ENCODE measurements at places on chromosomes 12 and 14.

GRCh38 chr14:45891417-45892080 lies 638.5 kb upstream of the MIS18BP1 start:
- DNase-seq, result no peak

GRCh38 chr12:52168019-52168717 lies 23.6 kb downstream of the KRT80 start:
- DNase-seq, result no peak

- DNase-seq, result no peak
These were observed 99.1 kb upstream of the CCND2 start for GRCh38 chr12:4174417-4174816.

DNA sequence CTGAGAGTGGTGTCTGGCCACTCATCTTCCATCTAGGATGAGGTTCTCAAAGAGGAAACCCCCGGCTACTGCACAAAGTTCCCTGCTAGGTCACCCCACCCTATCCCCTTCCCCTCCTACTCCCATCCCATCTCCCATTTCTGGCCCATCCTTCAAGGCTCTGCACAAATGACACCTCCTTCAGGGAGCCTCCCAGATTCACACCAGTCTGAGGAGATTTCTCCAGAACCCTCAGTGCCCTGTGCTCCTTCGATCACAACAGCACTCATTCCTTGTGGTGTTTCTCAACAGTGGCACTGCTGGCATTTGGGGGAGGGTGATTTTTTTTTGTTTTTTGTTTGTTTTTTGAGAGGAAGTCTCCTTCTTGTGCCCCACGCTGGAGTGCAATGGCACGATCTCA lies 2.9 kb downstream of the CAMKK2 start:
- no peak for DNase-seq

GRCh38 chr14:105709281-105710118 lies 183.1 kb downstream of the TMEM121 start:
- DNase-seq, result no peak

DNA sequence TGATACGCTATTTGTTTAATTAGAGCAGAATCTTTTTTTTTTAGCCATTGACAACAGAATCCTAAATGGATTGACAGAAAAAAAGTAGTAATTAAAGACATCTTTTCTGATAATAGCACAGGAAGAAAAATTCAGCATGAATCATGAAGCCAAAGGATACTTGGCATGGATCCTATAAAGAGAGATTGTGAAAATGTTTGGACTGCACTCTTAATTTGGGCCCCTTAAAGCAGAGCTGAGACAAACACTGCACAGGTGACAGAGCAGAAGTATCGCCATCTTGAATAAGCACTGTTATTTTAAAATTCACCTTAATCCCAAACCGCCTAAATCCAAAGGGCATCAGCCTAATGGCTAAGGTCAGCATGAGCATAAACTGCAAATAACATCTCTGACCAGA lies 48.8 kb upstream of the SEL1L start:
- no peak for DNase-seq

- DNase-seq, result no peak
These were observed 3.5 kb downstream of the HMGA2 start for GRCh38 chr12:65827827-65828231.

GRCh38 chr12:1553536-1553935 lies 40.8 kb downstream of the FBXL14 start:
- no peak for DNase-seq

DNA sequence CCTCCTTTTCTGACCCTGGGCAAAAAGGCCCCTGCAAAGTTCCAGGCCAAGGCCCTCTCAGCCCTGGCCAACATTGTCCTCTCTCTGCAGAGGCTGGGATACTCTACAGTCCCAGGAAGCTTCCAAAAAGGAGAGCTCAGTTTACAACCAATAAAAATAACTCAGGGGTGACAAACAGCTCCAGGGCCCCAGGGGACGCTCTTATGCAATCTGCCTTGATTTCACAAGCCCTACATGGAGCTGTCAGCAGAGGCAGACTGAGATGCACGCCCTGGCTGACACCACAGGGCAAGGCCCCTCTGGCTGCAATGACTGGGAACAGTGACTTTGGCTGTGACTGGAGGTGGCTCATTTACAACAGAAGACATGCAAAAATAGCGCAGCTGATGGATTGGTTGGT lies 129.0 kb upstream of the MED13L start:
- DNase-seq, result no peak

- DNase-seq, result no peak
These were observed 85.3 kb downstream of the LRP6 start for GRCh38 chr12:12181511-12181910.
